ENCODE measurements at places on chromosomes 11 and 22.

DNA sequence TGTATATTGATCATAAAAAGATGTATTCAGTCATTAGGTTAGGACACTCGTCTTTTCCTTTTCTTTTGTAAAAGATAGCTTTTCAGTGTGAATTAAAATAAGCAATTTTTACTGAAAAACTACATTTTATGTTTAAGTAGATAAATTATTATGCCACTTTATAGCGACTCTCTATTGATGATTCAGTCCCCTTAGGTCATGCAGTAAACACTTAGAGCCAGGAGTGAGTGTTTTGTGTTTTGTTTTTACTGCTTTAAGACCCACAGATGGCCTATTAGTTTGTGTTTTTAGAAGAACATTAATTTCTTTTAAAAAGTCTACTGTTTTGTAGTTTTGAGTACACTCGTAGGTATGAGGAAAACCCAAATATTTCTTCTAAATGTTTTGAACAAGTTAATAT lies 86.6 kb downstream of the YAP1 start:
- no peak for DNase-seq

DNA sequence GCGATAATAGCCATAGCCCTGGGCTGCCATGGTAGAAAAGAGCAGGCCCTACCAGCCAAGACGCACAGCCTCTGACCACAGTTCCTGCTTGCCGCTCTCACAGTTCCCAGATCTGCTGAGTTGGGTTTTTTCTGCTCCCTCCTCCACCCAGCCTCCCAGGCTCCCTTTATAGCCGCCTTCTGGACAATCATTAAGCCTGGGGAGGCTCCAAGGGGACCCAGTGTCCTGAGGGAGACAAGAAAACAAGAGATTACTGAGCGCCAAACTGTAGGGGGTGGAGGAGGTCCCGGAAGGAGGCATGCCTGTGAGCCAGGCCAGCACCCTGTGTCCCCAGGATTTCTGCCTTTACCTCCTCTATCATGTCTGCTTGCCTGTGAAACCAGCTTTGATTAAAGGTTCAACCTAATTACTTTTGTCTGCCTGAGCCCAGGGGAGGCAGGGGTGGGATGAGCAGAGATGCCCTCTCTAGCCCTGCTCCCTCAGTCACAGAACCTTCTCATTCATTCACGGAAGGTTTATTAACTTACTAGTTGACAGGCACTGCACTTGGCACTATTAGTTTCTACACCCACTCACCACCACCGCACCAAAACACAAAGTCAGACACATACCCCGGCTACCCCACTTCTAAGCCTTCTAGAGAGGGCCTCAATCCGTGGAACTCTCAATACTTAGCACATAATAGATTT lies 1.2 kb downstream of the SLC37A4 start:
- DNase-seq = peak; percentile 66

DNA sequence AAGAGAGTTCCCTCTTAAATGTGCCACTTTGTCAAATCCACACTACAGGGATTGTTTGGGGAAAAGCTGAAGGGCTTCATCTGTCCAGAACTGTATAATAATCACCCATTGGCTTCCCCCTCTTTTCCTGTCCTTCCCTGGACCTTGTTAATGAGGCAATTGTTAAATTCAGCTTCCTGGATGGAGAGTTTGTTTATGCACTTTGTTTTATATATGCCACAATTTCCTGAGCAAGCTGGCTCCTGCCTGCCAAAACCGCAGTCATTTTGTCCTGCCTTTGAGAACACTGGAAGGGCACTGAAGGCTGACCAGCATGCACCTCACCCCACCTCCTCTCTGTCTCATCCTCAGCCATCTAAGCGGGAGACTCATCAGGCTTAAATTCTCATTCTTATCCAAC lies 86.2 kb downstream of the MSANTD4 start:
- no peak for DNase-seq

DNA sequence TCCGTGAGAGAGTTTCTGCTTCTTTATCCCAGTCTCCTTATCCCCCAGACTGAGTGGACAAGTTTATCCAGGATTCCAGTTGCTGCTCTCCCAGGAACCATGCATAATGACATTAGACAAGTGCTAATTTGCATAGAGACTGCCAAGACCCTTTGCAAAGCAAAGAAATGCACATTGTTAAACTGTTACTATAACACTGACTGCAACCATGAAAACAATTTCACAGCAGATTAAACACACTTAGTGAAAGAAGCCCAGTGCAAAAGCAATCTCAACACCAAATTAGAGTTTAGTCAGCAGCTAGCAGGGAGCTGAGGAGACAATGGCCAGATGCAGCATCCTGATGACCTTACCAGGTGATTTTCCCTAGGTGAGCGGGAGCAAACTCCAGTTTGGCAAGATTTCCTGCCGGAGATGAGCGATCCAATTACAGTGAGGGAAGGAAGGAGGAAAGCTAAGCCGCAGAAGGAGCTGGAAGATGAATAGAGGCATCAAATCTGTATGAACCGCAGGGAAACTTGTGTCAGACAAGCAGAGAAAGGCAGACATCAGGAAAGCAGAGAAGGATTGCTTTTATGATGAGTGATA lies 273.8 kb upstream of the B3GAT1 start:
- no peak for DNase-seq

GRCh38 chr11:59078435-59078834 lies 7.7 kb upstream of the GLYATL1B start:
- DNase-seq = no peak

DNA sequence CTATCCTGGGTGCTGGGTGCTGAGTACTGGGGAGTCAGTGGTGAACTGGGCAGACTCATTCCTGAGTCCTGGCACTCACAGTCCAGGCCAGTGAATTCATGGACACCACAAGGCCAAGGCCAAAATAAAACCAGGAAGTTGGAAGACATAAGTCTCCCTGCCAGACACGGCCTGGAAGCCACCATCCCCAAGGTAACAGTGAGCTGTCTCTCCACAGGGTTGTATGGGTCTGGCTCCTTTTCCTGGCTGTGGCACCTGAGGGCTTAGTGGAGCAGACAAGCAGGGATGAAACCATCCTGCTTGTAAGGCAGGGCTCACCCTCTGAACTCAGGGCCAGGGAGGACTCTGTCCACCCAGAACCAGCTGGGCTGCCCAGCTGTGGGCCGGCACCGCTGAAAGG lies 54.7 kb upstream of the ALX4 start:
- DNase-seq = no peak

GRCh38 chr11:113112307-113112706 lies 151.1 kb downstream of the NCAM1 start:
- DNase-seq = no peak

- no peak for DNase-seq
Measured at GRCh38 chr22:19904174-19904856, 37.3 kb upstream of the COMT start.

- DNase-seq = no peak
Measured at GRCh38 chr22:37747080-37747714, 50.3 kb downstream of the TRIOBP start.

- DNase-seq = no peak
Measured at GRCh38 chr11:23765682-23766252, 731.1 kb upstream of the LUZP2 start.

DNA sequence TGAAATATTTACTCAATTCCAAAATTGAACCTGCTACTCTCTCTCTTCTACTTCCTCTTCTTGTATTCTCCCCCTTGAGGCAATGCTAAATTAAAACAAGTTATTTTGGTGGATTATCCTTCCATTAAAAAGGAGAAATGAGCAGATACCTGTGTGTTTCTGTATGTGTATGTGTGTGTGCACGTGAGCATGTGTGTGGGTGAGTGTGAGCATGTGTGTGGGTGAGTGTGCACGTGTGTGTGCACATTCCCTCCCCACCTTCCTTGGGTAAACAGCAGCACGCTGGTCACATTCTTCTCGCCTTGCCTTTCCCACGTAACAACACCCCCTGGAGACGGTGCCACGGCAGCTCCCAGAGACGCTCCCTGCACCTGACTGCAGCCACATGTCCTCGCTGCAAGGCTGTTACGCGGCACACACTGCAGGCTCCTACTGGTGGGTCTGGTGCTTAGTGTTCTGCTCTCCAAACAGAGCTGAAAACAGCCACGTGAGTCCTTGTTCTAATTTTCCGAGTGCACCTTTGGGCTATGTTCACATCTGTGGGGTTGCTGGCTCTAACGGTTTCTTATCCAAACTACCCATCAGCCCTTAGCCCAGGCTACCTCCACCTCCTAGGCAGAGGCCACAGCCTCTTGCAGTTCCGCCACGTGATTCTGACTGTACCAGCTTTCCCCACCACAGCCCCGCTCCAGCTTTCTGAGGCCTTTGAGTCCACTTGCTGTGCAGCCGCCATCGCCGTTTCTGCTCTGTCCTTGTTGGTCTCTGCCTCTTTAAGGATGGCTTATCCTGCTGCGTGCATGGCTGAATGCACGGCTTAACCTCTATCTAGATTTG lies 123.4 kb downstream of the CTTN start:
- DNase-seq = no peak

DNA sequence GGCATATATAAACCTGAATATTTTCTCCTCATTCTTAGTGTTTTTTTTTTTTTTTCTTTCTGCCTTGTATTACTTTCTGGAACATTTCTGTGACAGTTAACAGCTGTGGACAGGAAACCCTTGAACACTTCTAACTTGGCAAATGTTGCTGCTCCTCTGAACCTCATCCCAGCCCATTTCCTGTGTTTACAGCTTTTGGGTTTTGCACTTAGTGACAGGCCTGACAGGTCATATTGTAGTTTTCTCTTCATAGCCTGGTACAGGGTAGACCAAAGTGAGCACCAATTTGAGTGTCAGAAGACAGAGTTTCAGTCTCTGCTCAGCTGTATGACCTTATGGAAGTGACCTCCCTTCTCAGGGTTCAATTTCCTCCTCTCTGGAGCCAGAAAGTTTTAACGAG lies 91.6 kb downstream of the STIM1 start:
- peak; percentile 33 for DNase-seq

GRCh38 chr11:132523929-132524328 lies 1008.4 kb downstream of the OPCML start:
- no peak for DNase-seq

DNA sequence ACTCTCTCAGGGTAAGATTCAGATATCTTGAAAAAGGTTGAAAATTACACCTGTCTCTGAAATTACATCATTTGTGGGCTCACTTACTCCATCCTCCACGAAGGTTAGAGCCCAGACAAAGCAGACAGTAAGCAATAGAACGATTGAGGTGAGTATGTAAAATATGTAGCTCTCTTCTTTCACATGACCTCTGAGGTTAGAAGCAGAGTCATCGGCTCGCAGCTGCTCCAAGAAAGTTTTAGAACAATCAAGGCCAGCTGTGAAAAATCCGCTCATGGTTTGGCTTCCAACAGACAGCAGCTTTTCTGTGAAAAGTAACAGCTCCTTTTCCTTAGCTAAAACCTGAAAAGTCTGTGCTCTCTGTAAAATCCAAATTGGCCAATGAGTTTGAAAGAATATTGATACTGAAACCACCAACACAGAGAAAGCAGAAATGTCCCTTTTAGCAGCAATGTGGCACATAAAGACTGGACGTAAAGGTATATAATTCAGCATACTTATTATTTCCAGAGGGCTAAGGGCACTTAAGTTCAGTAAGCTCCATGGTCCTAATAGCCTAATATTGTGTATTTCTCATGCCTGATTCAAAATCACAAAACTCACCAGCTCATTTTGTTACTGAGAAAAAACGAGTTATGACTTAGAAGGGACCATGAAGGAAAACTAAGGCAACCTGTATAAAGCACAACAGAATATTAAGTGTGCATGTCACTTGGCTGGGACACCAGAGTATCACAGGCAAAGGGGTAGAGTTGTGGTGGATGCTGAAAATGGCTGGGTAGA lies 78.2 kb downstream of the FAM76B start:
- DNase-seq = peak; percentile 23

GRCh38 chr11:34988294-34989255 lies 72.2 kb downstream of the PDHX start:
- no peak for DNase-seq

GRCh38 chr11:20025332-20025840 lies 134.9 kb downstream of the DBX1 start:
- DNase-seq = no peak

GRCh38 chr11:47408598-47409439 lies 429 bp downstream of the SLC39A13 start:
- no peak for DNase-seq

DNA sequence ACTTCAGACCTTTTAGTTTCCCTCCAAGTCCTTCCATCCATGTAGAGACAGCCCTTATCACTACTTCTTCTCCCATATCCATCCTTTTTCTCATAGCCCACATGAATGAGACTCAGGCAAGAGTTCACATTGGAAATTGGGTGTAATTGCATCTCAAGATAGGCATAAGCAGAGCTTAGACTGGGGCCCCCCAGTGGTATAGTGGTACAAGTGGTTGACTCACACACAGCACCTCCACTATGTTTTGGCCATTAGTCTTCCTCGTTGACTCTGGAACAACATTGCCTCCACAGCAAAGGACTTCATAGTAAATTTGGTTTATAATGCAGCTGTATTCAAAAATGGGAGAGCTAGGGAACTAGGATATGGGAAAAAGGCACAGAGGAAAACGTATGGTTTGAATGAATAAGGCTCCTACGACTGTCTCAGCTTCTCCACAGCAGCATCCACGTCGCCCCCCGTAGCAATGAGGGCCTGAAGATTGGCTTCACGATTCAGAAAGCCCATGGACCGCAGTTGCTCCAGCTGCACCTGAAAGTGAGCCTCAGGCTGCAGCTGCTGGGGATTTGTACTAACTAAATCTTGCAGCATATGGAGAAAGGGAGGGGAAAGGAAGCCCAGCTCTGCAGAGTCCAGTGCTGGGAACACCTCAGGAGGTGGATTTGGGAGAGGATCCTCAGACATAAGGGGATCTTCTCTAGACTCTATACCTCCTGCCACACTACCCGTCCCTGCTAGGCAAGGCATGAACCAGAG lies 2.4 kb downstream of the UBQLN3 start:
- DNase-seq = no peak

DNA sequence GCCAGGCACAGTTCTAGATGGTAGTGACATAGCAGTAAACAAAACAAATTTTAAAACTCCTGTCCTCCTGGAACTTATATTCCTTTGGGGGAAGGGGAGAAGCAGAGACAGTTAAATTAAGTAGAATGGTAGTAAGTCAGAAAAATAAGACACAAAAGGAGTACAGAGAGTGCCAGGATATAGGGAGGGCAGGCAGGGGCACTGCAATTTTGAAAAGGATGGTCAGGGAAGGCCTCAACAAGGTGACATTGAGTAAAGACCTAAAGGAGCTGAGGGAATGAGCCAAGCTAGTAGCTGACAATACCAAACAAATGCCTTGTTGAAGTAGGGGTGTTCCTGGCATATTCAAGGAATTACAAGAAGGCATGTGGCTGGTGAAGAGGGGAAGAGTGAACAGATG lies 10.2 kb downstream of the NUP160 start:
- DNase-seq = no peak

- no peak for DNase-seq
Measured at GRCh38 chr11:131609337-131609736, 238.9 kb downstream of the NTM start.

- DNase-seq = no peak
Measured at GRCh38 chr11:65565624-65566453, 4.4 kb upstream of the ZNRD2 start.

- peak; percentile 36 for DNase-seq
Measured at GRCh38 chr11:6812390-6813005, 13.0 kb upstream of the OR6A2 start.

DNA sequence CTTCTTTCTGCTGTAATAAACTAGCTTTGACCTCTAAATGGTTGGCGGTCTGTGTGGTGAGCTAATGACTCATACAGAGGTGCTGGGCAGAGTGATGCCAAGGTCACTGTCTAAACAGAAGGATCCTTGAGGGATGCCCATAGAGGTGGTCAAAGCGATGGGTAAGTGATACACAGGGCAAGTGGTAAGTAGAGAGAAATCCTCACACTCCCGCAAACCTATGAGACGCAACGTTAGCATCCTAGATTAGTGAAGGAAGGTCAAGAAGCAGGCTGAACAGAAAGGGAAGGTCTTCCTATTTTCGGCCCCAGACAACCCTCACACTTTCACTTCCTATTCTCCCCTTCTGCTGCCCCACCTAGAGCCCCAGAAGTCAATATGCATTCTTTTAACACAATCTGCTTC lies 65.6 kb upstream of the SESN3 start:
- DNase-seq = no peak
